ENCODE measurements at places on chromosomes 5 and 9. TPM values are rescaled to one million over a fixed set of nuclear protein-coding genes. Genes with fewer than 3 reads are reported as not detected.

Gene FIBCD1
- total RNA-seq = not detected

Gene IL9
- not detected for total RNA-seq

Gene GLDC
- 4.3 TPM for total RNA-seq

Gene SLC22A5
- 5.2 TPM for total RNA-seq

Gene PIP5K1B
- 0.06 TPM for total RNA-seq

Measured in bladder microvascular endothelial cell (primary cell).